RWPE2 (cell line): ENCODE measurements at places on chromosomes 5 and 9.
A peak's percentile ranks its signal among the peaks of the same experiment; 100 is the strongest.

DNA sequence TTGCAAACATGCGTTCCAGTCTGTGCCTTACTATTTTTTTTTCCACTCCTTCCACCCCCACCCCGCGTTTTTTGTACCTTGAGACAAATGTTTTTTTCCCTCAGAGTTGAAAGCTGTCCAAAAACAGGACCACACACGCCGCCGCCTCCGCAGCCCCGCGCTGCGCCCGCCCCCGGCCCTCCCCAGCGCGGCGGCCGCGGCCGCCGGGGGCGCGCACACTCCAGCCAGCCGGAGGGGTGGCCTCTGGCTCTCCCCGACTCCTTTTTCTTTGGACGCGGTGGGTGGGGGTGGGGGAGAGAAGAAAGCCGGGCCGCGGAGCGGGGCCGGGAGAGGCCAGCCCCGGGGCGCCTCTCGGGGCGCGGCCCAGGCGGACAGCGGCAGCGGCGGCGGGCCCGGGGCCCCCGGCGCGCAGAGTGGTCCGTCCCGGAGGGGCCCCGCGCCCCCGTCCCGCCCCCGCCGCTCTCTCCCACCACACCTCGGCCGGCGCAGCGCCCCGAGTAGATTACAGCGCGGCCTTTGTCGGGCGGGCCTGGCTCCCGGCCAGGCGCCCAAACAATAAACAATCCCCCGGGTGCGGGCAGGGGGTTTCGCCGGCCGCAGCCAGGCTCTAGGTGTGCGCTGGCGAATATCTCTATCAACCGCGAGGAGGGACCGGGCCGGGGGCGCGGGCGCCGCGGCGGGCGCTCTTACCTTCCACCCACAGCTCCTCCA lies 10.9 kb downstream of the PTCH1 start:
- no peak for DNase-seq

- DNase-seq = no peak
Measured at GRCh38 chr5:148988328-148988727, 74.5 kb downstream of the SH3TC2 start.

DNA sequence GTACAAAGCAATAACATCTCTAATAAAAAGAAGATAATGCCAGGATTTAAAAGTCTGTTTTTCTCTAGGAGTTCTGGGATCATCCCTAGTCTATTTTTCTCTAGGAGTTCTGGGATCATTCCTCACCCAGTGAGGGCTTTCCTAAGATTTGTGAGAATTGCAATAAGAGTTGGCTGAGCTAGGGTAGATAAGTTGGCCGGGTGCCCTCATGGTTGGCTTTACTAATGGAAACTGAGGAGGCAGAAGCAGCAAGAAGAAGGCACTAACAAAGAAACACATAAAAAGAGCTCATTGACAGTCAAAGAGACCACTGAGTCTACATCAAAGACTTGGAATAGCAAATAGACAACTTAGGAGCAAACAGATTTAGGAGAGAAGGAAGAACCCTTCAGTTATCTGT lies 4.2 kb downstream of the SLC1A3 start:
- DNase-seq = no peak

DNA sequence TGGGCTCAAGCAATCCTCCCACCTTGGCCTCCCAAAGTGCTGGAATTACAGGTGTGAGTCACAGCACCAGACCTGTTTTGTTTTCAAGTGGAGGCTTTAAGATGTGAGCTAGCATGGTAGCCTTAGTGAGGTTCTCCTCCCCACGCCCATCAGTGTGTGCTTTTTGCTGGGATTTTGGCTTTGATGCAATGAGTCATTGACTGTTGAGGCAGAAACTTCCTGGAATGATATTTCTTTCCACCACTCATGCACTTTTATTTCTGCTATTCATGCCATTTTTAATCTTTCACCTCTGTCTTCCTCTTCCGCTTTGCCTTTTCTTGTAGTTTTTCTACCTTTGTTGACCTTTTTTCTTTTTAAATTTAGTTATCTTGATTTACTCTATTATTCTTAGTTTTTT lies 4.2 kb upstream of the NFIL3 start:
- DNase-seq = no peak

GRCh38 chr9:101307051-101307450 lies 77.8 kb downstream of the BAAT start:
- no peak for DNase-seq

- DNase-seq = peak; percentile 66
Measured at GRCh38 chr5:160837749-160838593, 14.0 kb downstream of the ATP10B start.

DNA sequence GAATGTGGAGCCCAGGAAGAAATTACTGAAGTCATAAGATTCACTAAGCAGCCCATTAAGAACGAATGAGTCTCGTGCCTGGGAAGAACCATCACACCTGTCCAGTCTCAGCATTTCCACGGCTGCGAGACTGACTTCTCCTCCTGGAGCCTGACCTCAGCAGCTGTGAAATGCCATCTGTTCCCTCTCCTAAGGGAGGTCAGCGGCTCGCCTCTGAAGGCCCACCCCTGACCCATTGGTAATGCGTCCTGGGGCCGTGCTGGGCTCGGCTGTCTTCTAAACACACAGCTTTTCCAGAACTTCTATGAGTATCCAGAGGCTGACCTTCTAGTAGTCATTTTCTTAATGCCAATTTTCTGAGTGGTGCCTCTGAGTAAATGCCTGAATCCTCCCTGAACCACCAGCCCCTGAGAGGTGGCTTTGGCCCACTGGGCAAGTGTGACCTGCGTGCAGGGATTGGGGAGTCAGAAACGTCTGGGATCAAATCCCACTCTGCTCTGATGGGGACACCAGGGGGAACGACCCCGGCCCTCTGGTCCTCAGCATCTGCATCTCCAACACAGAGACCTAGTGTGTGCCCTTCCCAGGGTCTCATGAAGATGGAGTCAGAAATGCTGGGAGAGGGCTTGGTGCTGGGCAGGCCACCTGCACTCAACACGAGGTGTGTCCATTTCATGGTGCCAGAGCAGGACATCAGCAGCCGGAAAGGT lies 5.7 kb downstream of the SLC6A3 start:
- peak; percentile 52 for DNase-seq

DNA sequence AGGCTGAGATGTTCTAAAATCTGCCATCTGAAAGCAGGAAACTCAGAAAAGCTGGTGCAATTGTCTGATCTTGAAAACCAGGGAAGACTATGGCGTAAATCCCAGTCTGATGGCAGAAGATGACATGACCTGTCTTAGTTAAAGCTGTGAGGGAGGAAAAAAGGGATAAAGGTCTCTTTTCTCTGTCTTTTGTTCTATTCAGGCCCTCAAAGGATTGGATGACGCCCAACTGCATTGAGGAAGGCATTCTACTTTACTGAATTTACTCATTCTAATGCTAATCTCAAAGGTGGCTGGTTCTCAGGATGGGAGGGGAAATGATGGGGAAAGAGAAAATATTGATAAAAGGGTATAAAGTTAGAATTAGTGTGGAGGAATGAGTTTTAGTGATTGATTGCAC lies 312.8 kb upstream of the CTNND2 start:
- DNase-seq = no peak
